SW 1271 (cell line): ENCODE measurements at places on chromosomes 11 and 22.

GRCh38 chr11:726278-727220 lies 20.5 kb downstream of the EPS8L2 start:
- DNase-seq = no peak

DNA sequence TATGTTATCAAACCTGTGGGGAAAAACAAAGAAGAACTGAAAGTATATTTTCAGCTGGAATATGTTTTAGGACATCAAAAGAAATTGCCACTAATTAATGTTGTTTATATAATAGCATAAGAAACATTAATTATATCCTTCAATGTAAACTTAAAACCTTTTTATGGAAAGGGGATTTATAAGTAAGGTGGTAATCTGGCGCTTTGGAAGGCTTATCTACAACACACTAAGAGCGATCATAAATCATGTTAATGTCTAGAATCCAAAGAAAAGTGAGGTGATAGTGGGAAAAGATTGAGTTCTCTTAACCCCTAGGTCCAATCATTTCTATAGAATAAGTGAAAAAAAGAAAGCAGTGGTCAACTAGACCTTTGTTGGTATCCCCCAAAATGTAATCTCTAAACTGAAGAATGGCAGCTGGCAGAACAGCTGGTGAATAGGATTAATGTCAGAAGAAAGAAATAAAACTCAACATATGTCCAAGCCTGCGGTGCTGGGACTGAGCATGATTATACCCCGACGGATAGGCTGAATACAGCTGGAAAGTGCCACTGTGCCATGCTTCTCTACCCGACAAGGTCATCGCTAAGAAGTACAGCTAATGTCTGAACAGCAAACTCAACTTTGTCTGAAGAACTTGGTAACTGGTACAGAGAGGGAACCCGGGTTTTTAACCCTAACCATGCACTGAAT lies 64.0 kb downstream of the SOX6 start:
- no peak for DNase-seq

GRCh38 chr11:102323542-102324251 lies 6.4 kb downstream of the BIRC3 start:
- DNase-seq = peak; percentile 69

DNA sequence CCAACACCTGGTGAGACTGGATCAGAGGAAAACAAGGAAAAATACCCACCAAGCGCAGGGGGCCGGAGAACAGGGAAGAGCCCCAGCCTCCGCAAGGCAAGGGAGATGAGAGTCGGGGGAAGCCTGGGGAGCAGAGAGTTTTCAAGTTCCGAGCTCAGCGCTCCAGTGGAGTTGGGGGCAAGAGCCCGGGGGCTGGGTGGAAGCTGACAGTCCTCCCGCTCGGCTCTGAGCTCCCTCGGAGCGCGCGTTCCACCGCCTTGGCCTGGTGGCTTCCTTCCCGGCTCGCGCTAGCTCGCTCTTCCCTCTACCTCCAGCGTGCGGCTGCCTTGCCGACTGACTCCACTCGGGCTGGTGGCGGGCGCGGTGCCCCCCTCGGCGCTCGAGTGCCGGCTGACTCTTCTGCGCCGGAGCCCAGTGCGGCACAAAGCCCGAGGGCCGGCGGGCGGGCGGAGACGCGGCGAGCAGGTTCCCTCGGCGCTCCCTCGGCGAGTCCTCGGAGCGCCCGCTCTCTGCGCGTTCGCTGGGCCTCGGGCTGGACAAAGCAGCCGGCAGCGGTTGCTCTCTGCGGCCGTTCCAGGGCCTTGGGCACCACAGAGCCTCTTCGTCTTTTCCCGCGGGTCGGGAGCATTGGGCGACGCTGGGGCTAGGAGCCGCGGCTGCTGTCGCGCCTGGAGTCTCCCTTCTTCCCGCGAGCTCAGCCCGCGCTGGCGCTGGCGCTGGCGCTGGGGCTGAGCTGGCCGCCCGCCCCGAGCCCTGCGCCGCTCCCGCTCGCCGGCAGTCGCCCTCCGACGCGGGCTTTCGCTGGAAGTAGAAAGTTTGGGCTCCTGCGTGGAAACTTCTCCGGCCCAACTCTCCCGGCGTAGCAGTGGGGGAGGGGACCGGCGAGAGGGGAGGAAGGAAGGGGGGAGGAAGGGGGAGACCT lies 1.0 kb downstream of the PAX6 start:
- no peak for DNase-seq

GRCh38 chr11:124829986-124830385 lies 29.8 kb upstream of the MSANTD2 start:
- no peak for DNase-seq

GRCh38 chr11:724049-724777 lies 18.2 kb downstream of the EPS8L2 start:
- DNase-seq = no peak

DNA sequence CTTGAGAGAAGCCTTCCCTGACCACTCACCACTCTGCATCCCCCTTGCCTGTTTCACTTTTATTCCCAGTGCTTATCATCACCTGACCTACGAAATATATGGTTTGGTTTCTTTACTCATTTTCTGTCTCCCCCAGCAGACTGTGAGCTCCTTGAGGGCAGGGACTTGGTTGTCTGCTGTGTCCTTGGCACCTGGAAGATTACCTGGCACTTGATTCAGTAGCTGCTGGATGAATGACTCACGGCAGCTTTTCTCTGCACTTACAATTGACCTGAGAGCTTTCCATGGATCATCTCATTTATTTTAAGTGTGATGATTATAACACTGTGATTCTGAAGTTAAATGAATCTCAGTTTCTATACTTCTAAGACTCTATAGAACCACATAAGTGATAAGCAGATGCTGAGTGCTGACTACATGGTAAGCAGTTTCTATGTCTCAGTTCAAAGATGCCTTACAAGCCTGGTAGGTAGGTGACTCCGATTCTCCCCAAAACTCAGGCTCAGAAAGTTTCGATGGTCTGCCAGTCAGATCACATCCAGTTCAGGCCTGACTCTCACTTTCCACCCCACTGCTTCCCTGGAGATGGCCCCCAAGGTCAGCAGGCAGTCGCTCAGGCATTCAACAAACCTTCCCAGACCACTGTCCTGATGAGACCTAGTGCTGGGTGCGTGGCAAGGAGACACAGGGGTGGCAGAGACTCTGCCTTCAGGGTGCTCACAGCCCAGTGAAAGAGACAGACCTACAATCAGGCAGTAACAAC lies 11.6 kb downstream of the IL2RB start:
- no peak for DNase-seq

DNA sequence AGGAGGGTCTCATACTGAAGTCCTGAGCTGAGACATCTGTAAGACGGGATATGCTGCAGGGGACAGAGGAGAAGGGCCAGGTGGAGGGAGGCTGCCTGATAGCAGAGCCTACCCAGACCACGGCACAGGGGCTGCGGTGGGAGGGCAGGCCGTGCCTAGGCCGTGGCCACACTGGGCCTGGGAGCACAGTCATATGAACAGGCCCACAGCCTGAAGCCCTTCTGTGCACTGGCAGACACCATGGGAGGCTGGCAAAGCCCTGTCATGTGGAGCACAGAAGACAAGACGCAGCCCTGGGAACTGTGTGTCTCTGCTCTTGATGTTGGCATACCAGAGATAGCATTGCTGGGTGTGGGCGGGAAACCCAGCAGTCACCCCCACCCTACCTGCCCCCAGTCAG lies 3.3 kb downstream of the SPATA19 start:
- no peak for DNase-seq

- DNase-seq = no peak
Observed at GRCh38 chr11:1733009-1733715, 17.2 kb downstream of the IFITM10 start.

DNA sequence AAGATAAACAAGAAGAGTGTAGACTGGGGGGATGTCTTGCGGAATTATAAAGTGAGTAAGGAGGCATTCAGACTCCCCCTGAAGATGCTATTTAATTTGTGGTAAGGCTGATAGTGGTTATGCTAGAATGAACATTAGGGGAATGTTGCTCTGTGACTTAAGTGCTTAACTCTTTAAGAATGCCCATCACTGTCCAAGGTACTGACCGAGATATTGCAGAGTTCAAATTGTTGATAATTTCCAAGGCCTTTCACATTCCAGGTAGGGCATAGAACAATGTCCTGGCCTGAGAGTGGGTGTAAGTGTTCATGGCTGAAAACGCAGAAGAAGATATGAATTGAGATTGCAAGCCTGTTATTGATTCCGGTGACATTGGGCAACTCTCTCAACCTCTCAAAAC lies 90.3 kb upstream of the SEZ6L start:
- DNase-seq = no peak

GRCh38 chr11:36672815-36673450 lies 74.9 kb upstream of the RAG2 start:
- peak; percentile 18 for DNase-seq

DNA sequence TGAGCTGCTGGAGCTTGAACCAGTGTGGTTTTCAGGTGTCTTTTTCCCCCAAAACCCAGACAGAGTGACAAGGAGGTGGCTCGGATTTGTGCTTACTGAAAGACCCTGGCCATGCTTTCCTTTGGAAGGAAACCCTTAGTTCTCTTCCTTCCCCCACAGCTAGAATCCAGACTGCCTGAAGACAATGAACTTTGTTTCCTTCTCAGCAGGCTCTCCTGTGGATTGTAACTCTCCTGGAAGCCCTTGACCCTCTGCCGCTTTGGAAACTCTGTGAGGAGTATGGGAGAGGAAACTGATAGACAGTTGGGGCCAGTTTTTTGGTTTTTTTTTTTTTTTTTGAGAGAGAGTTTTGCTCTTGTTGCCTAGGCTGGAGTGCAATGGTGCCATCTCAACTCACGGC lies 62.1 kb upstream of the SESN3 start:
- DNase-seq = no peak

DNA sequence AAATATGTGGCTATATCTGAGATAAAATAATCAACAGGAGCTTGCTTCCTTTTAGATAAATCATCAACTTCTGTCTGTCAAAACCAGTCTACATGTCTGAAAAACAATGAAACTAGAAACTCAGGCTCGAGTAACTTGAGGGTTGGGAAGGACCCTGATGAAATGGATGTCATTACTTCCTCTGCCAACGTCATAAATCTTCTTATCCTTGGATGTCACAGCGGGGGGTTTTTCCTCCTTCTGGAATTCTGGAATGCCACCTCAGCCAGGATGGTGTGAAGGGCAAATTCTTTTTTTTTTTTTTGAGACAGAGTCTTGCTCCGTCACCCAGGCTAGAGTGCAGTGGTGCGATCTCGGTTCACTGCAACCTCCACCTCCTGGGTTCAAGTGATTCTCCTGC lies 13.4 kb downstream of the LGR4 start:
- DNase-seq = no peak

DNA sequence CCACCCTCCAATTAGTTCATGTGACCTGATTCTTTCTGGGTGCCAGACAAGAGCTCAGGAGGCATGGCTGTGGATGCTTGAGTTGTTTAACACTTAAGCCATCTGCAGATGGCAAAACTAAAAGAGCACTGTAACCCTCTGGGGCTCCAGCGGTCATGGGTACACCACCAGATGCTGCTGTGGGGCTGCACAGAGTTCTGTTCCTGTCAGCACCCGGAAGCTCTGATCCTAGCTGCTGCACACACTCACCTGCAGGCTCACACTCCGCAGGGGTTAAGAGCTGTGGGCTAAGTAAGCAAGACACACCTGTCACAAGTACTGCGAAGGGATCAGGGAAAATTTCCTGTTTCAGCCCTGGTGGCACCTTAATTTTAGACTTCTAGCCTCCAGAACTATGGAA lies 307.8 kb downstream of the C11orf87 start:
- DNase-seq = no peak

DNA sequence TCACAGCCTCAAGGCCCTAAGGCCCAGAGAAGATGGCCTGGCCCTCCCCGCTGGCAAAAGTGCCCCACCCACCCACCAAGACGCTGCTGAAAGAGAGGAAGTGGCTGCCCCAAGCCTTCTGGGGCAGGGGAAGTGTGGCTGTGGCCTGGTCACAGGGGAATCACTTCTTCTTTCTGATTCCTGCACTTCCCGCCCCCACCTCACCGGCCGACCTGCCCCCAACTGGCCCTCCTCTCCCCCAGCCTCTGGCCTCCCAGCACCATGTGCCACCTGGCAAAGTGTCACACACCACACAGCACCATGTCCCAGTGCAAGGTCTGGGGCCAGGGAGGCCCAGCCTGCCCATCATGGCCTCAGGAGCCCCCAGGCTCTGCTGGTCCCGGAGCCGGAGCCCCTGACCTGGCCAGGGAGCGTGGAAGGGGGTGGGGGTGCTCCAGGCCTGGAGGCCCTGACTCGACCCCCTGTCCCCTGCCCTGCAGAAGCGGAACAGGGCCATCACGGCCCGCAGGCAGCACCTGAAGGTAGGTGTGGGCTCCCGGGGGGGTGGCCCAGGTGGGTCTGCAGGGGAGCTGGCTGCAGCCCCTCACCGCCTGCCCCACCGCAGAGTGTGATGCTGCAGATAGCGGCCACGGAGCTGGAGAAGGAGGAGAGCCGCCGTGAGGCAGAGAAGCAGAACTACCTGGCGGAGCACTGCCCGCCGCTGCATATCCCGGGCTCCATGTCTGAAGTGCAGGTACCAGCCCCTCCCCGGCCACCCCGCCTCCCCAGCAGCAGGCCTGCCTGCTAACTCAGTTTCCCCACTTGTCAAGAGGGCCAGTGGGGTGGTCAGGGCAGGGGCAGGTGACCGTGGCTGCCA lies 1.4 kb downstream of the TNNI2 start:
- DNase-seq = no peak

GRCh38 chr11:66232769-66233168 lies 35.7 kb upstream of the RAB1B start:
- no peak for DNase-seq

GRCh38 chr22:35873426-35873825 lies 155.2 kb downstream of the RBFOX2 start:
- DNase-seq = no peak

- DNase-seq = no peak
Observed at GRCh38 chr22:47460176-47460575, 697.7 kb downstream of the TBC1D22A start.

- no peak for DNase-seq
Observed at GRCh38 chr22:38489142-38489541, 17.0 kb downstream of the DDX17 start.

DNA sequence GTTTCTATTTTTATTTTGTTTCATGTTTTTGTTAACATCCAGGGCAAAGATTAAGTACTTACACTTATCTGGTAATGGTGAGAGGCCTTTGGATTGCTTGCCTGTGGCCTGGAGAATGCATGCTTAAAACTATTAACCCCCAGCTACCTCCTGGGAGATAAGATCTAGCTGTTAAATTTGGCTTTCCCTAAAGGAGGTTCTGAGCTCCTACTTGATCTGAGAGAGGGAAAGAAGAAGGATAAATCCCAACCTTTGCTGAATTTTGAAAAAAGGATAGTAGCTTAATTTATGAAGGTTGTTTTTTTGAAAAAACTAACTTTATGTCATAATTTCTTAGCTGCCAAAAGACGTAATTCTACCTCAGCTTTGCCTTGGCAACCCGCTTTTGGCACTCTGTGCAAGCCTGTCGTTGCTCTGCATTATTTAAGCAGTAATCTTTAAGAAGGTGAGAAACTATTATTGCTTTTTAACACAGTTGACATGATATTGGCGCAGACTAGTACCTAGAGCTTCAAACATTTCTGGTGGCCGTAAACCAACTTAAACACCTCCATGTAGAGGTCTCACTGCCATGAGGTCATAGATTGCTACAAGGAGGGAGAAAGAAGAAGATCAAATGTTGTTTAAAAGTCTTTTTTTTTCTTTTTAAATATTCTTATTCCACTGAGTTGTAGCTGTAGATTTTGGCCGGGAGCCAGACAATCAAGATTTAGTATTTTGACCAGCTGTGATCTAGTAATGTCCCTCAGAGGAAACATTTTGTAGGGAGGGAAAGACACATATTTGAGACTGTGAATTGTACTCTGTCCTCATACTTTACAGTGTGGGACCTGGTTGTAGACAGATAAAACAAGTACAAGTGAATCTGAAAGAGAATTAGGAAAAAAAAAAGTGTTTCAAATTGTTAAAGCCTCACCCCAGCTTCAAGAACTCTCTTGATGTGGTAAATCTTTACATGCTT lies 74.4 kb downstream of the WNT11 start:
- DNase-seq = no peak

- DNase-seq = no peak
Observed at GRCh38 chr22:36929621-36930020, 16.2 kb downstream of the CSF2RB start.
